ENCODE measurements at places on chromosomes 16 and 17.
A peak's percentile ranks its signal among the peaks of the same experiment; 100 is the strongest.

DNA sequence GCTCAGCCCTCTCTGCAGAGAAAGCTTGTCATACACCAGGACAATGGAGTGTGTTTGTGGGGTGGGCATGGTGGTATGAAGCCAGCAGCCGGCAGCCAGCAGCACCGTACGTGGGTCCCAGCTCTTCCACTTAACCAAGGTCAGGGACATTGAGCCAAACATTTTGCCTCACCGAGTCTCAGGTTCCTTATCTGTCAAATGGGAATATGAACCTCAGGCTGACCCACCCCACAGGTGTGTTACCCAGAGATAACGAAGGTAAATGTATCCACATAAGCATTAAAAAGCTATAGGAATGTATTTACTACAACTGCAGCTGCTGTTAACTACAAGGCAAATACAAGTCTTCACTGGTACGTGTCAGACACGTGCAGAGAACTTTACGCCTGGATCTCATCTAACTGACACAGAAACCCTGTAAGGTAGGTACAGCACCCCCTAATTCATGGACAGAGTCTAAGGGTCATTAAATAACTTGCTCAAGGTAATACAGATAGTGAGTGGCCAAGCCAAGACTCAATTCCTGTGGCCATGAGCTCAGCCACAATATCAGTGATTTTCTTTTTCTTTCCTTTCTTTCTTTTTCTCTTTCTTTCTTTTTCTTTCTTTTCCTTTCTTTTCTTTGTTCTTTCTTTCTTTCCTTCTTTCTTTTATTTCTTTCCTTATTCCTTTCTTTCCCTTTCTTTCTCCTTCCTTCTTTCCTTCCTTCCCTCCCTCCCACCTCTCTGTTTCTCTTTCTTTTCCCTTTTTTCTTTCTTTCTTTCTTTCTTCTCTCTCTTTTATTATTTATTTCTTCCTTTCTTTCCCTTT lies 990 bp downstream of the SLC5A11 start:
- no peak for DNase-seq

GRCh38 chr17:313911-314613 lies 38.5 kb downstream of the RPH3AL start:
- no peak for DNase-seq

DNA sequence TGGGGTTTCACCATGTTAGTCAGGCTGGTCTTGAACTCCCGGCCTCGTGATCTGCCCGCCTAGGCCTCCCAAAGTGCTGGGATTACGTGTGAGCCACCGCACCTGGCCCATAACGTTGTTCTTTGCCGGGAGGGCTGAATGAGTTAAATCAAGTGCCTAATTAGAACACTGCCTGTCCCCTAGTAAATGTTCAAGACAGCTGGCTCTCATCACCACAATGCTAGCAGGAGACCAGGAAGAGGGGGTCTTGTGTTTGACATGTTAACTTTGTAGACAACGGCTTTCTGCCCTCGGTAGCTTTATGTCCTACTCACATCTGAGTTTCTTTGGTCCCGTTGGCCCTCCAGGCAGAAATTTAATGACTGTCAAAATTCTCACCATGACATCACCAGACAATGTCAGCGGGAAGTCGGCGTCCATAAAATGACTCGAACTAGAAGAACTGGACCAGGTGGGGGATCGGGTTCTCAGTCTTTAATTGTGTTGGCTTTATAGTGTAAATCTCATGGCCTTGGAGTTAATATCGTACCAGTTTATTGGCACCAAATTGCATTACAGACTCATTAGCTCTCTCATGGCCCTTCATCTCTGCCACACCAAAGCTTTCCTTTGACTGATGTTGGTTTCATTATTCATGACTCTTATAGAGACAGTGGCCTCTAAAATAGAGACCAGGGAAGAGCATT lies 11.4 kb upstream of the ITPRIPL2 start:
- no peak for DNase-seq

- DNase-seq, result peak; percentile 76
Observed at GRCh38 chr16:22638393-22639206, 127.9 kb downstream of the NPIPB5 start.

DNA sequence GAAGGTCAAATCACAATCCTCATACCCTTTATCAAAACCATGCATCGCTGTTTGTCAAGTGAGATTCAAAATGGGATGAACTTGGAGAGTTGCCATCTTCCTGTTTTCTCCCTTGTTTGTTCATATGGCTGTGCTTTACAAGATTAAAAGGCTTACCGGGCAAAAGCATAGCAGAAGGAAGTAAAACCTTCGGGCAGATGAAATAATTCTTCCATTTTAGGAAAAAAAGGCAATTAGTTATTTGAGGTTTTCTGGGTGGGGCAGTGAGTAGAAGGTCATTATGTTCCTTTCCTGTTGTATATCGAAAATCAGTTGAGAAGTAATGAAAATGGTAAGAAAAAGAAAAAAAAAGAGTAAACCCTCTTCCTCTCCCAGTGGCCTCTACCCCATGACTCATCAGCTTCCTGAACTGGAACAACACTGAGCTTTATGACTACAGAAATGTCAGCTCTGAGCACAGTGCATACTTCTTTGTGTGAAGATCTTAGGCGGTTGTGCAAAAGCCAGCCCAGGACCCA lies 369.2 kb downstream of the CDH13 start:
- peak; percentile 82 for DNase-seq

GRCh38 chr16:84992717-84993075 lies 18.6 kb downstream of the ZDHHC7 start:
- DNase-seq, result peak; percentile 46
